Kidney capillary endothelial cell (primary cell): ENCODE measurements at places on chromosomes 7 and 10.
A peak's percentile ranks its signal among the peaks of the same experiment; 100 is the strongest.

GRCh38 chr10:80132299-80133139 is at the start of gene PLAC9:
Gene PLAC9 (plus strand): TSS chr10:80132730. CDS start chr10:80132763, 33 bp downstream.
- DNase-seq, result no peak

DNA sequence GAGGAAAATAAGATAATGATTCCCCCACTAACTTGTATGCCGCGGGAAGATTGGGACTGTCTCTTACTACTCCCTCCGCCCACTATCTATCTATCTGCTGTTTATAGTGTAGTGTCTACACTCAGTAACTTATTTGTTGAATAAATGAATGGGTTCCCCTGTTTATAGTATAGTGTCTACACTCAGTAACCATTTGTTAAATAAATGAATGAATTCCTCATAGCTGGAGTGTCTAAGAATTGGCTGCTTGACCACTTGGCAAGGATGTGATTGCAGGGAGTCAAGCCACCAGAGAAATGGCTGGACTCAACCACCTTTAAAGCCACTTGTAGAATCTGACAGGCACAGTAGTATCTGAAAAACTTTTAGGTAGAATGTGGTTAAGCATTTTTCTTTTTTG is 147.1 kb downstream of the TRIL start:
- no peak for DNase-seq

- no peak for DNase-seq
Observed at GRCh38 chr7:71649812-71650211, 517.9 kb downstream of the GALNT17 start.

DNA sequence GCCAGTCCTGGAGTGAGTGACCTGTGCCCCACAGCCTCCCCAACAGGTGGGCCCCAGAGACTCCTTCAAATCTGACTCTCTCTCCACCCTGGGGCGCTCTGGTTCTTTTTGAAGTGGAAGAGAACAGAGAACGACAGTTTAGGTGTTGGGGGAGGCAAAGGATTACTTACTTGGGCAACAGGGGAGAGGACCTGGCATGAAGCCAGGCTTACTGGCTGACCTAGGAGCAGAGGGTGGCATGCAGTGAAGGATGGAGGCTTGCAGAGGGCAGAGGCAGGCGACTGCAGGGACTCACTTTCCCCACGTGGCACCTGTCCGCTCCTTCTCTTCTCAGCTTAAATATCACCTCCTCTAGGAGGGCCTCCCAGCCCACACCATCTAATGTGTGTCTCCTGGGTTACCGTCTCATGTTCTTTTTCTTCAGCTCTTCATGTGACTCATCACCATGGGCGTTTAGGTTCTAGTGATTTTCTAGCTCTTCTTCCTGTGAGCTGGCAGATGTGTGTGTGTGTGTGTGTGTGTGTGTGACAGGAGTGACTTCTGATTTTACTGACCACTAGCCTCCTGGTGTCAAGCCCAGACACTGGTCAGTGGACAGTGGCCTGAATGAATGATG is 15.5 kb downstream of the LZTS2 start:
- no peak for DNase-seq

- peak; percentile 54 for DNase-seq
Observed at GRCh38 chr7:146961617-146962016, 845.0 kb downstream of the CNTNAP2 start.

- no peak for DNase-seq
Observed at GRCh38 chr10:108812296-108812695, 1111.0 kb downstream of the XPNPEP1 start.

DNA sequence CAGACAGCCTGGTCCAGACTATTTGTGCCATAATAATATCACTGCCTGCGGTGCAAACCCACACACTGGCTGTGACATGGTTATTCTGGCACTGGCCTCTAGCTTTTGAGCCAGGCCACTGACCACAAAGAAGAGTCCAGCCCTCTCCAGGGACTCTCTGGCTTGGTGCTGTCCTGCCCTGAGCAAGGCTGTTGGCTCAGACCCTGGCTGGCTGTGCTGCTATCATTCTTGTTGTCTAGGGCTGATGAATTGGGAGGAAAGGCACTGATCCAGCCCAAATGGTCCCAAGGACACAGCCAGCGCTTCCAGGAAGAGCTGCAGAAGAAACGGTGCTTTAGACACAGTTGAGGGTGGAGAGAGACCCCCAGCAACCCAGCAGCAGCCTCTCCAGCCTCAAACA is 80.8 kb downstream of the TMEM130 start:
- no peak for DNase-seq

DNA sequence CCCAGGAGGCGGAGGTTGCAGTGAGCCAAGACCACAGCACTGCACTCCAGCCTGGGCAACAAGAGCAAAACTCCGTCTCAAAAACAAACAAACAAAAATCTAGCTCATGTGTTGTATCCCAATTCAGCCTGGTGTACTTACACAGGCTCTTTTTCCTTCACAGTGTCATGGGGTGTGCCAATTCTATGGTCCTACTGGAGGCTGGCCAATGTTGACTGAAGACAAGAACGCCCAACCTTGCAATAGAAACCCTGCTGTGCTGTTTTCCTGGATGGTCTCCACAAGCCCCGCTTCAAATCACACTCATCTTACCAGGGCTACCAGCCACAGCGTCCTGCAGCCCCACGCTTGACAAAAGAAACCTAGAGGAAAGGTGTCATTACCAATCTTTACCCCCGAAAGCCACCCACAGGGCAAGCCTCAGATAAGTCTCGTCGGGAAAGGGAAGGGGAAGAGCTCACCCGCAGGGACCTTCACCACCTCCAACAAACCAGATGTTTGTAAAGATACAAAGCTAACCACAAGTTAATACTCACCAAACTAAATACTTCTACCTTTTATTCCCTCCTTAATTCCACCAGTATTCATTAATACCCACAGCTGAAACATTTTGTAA is 64.8 kb downstream of the TNS3 start:
- DNase-seq, result no peak

GRCh38 chr10:19049567-19049966 is 966 bp downstream of the MALRD1 start:
- DNase-seq, result no peak

- DNase-seq, result no peak
Observed at GRCh38 chr7:124257638-124258308, 224.9 kb upstream of the TMEM229A start.

GRCh38 chr10:130956251-130956650 is 355.3 kb downstream of the TCERG1L start:
- no peak for DNase-seq

- no peak for DNase-seq
Observed at GRCh38 chr10:105351187-105351586, 710.1 kb downstream of the SORCS3 start.

GRCh38 chr7:117200786-117201458 is 121.9 kb downstream of the WNT2 start:
- no peak for DNase-seq

DNA sequence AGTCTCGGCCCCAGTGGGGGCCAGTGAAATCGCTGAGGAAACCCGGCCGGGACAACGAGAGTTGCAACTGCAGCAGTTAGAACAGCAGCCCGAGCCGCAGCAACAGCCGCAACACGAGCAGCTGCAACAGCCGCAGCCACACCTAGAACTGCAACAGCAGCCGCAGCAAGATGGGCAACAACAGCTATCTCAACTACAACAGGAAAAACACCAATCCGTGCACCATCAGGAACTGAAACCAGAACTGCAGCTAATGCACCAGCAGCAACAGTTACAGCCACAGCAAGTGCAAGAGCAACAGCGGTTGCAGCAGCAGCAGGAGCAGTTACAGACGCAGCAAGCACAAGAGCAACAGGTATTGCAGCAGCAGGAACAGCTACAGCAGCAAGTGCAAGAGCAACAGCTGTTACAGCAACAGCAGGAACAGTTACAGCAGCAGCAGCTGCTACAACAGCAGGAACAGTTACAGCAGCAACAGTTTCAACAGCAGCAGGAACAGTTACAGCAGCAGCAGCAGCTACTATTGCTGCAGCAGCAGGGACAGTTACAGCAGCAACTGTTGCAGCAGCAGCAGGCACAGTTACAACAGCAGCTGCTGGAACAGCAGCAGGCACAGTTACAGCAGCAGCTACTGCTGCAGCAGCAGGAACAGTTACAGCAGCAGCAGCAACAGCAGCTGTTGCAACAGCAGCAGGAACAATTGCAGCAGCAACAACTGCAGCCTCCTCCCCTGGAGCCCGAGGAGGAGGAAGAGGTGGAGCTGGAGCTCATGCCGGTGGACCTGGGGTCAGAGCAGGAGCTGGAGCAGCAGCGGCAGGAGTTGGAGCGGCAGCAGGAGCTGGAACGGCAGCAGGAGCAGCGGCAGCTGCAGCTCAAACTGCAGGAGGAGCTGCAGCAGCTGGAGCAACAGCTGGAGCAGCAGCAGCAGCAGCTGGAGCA is 6.1 kb downstream of the ZNF853 start:
- no peak for DNase-seq

- peak; percentile 92 for DNase-seq
Observed at GRCh38 chr10:99775850-99776249, 6.6 kb upstream of the ABCC2 start.

DNA sequence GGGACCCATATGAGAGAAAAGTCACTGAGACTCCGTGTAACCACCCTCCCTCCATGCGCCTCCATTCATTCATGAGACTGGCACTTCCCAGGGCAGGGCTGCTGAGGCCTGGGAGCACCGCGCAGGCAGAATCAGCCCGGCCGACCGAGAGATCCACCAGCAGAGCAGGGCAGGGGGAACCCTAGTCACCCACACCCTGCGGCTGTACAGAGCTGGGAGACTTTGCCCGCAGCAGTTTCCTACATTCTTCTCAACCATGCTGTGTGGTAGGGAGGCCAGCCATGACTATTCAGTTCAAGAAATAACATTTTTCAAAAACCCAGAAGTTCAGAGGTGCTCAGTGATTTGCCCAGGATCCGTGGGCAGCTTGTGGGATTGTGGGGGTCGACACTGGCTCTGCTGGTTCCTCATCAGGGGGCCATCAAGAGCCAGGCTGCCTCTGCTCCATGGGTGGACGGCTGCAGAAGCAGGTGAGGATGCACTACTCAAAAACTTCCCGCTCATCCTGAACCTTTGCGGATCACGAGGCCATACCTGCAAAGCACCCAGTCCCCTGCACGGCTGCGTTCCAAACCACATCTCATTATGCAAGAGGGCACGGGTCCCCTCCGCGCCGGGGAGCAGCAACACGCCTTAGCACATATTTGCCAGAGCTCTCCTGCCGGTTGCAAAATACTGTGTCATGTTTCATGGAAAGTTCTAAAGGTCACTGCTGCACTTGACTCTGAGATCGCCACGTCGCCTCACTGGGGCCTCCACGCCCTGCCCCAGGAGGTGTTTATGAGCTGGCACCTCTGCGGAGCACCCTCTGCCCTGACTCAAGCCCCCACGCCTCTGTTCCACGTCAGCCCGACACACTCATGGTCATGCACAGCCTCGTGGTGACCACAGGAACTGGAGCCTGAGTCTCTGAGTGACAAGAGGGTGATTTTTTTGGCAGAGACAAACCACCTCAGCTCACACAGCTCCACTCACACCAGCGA is 132.0 kb downstream of the PRKAG2 start:
- DNase-seq, result no peak

DNA sequence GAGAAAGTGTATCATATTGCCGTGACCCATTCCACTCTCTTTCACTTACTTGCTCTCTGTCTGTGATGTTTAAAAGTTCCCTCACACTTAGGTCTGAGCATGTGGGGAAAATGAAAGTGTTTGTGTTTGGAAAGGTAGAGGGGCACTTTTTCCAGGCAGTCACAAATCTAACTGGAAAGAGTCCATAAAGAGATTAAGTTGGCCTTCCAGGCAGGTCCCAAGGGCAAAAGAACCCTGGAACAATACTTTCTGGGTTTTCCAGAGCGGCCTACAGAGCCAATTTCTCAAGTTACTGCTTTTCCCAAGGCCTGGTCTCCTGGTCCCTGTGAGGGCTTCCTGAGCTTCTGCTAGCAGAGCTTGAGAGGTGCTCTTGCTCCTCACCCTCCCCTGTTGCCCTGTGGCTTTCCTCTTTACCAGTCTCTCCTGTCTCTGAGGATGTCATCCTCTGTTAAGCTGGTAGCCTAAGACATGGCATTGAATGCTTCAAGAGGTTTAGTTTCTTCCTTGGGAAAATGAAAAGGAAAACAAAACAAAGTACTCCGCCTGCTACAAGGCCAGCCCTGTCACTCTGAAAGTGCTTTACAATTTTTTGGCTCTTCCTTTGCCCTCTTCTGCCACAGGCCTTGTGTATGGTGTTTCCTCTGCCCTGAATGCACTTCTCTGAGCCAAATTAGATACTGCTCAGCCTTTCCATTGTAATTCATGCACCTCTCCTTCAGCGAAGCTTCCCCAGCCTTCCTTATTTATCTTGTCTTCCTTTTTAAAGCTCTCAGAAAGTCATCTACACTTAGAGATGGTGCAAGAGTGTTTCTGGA is 20.1 kb downstream of the TES start:
- no peak for DNase-seq

DNA sequence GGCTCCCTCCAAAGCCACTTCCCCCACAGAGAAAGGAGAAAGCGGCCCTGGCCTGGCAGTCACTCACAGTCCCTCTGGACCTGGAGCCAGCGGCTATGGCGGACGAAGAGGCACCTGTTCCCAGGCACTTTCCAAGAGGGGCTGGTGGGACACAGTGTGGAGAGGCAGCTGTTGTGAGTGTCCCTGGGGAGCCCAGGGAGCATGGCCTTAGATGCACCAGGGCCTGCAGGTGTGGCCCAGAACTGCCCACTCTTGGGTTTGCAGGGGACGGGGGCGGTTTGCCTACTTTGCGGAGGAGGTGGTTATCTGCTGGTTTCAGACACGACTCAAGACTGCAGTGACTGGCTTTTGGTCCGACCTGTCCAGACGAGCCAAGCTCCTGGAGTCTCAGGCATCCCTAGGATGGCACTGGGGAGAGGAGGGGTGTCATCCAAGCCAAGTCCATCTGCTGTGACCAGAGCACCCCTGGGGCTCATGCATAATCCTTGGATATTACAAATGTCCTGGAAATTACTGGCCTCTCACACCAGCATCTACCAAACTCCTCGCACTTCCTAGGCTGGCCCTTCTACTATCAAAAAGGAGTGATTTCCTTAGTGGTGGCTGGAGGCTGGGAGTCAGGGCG is 18.4 kb downstream of the CTBP2 start:
- DNase-seq, result no peak

DNA sequence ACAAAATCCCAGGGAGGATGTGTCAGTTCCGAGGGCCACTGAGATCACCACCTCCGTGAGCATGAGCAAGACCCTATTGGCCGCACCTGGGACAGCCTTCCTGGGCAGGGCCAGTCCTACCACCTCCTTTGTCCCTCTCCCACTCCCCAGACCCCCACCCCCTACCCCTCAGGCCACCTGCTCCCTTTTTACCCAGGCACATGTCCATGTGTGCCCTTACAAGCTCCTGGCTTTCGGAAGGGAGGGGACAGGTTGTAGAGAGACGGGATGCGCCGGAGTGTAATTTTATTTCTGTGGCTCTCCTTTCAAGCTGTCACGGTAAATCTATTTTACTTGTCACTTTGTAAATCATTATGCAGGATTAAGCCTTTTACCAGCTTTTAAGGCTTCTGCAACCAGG is 20.9 kb downstream of the ZMIZ1 start:
- no peak for DNase-seq

GRCh38 chr10:125158601-125159485 is 1.5 kb downstream of the CTBP2 start:
- peak; percentile 21 for DNase-seq

- DNase-seq, result no peak
Observed at GRCh38 chr10:69209787-69210484, 10.2 kb upstream of the HKDC1 start.
